NCI-H1930 (cell line): ENCODE measurements at places on chromosomes 13 and 19.

DNA sequence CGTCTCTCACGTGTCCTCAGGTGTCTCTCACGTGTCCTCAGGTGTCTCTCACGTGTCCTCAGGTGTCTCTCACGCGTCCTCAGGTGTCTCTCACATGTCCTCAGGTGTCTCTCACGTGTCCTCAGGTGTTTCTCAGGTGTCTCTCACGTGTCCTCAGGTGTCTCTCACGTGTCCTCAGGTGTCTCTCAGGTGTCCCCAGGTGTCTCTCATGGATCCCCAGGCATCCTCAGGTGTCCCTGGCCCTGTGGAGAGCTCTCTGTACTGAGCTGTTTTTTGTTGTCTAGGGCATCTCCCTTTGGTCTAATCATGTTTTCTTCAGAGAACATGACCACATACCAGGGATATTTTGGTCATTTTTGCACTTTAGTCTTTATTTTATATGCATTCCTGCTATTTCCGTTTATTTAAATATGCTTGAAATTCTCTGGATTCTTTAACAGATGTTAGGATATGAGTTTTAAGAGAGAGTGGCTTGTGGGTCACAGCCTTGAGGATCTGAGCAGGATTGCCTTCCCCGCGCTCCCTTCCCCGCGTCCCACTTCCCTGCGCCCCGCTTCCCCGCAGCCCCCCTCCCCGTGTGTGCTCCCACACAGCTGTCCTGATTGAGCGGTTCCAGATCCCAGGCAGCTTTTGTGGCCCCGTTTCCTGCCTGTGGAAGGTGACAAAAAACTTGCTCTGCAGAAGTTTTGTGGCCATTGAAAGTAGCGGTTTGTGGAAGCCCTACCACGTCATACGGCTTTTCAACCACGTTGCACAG, 31.9 kb downstream of the ATP4B start:
- no peak for DNase-seq

GRCh38 chr19:55216461-55217198, 7.3 kb upstream of the PTPRH start:
- peak; percentile 94 for DNase-seq

- DNase-seq, result no peak
These were observed 4.8 kb upstream of the LGALS7B start for GRCh38 chr19:38784224-38784623.

- DNase-seq, result no peak
These were observed 73.6 kb upstream of the SIAH3 start for GRCh38 chr13:45925151-45925550.

DNA sequence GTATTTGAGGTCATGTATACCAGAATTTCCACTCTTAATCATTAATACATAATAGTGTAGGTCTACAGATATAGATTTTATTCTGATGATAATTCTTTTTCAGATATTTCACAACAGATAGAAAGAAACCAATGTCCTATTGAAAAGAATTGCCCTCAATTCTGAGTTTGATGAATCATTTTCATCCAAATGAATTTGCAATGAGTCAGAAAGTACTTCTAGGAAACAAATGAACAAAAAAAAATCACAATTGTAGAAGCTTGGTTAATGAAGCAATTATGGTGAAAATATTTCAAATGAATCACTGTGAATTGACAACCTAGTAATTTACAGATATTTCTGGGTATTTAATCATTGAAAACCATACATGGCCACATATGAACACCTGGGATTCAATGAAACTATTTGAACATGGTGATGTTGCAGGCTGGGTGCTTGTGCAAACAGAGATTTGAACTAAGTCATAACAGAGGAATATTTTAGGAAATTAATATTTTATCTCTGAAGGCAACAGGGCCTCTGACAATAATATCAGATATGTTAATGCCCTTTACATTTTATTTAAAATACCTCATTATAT, 360.9 kb downstream of the SLITRK5 start:
- DNase-seq, result no peak

DNA sequence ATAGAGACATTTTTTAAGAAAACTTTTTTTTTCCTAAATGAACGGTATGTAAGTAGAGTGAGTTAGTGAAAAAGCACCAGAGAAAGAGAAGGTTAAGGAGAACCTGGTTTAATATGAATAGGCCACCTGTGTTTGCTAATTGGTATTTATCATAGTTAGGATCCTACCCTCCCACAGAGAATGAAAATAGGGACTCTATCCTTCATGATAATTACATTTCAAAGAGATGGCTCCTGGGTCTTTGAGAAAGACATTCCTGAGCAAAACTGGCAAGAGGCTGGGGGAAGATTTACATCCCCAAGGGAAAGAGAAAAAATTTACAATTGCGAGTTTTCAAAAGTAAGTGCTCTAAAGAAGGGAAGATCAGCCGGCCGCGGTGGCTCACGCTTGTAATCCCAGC, 1284.5 kb downstream of the SLITRK1 start:
- DNase-seq, result no peak

DNA sequence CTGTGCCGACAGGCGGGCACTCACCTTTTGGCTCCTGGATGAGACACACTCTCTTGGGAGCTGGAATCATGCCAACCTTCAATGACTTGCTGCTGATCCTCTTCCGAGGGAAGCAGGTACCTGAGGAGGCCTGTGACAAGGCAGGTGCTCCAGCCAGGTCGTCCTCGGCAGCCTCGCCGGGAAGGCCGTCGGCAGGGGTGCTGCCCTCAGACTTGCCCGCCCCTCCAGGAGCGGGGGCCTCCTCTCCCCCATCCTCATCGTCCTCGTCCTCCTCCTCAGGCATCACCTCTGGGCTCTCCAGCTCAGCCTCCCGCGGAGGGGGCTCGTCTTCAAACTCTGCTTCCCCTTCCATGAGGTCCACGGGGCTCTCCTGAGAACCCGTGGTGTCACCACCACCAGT, 29.2 kb downstream of the SUGP2 start:
- no peak for DNase-seq

GRCh38 chr13:73721571-73721970, 412.6 kb downstream of the KLF12 start:
- no peak for DNase-seq

DNA sequence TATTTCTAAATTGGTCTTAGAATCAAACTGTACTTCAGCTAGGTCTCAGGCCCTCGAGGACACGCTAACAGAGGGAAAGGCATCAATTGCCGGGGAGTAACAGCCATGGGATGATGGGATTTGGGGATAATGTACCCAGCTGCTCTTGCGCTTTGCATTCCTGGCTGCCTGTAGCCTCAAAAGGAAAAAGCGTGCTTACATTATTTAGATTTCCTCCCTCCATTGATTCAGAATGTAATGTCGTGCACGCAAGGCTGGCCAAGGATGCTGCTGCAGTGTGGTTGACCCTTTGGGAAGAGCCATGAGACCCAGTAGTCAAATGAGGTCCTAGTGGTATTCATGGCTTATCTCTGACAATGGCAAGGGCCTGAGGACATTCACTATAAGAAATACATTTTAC, 95.1 kb downstream of the SLC7A1 start:
- DNase-seq, result no peak

GRCh38 chr19:15640294-15640903, at the start of gene CYP4F3:
Gene CYP4F3 (plus strand): TSS chr19:15640897. CDS start chr19:15641416, 519 bp downstream.
- no peak for DNase-seq

DNA sequence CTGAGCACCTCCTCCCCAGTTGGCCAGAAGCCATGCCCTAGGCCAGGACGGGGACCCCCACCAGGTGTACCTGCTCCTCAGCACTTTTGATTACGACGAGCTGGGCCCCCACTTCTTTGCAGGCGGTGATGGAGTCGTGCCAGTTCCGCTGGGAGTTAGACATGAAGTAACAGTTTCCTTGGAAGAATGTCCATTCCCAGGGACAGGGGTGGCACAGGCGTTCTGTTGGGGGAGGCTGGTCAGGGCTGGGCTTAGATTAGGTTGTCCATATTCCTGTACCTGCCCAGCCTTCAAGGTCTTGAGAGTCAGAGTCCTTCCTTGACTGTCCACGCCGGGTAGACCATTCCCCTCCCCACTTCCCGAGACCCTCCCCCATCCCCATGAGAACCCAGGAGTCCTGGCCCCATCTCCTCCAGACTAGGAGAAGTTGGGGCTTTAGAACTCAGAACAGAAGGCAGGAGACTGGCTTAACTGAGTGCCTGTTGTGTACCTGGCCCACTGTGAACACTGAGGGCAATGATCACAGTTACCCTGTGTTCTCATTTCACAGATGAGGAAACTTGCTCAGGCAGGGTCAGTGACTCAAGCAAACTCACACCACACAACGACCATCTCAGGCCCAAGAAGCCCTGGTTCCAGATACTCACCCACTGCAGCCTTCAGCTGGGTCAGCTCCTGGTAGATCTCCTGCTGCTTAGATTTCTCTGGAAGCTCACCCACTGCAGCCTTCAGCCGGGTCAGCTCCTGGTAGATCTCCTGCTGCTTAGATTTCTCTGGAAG, 2.3 kb downstream of the CD209 start:
- DNase-seq, result no peak

DNA sequence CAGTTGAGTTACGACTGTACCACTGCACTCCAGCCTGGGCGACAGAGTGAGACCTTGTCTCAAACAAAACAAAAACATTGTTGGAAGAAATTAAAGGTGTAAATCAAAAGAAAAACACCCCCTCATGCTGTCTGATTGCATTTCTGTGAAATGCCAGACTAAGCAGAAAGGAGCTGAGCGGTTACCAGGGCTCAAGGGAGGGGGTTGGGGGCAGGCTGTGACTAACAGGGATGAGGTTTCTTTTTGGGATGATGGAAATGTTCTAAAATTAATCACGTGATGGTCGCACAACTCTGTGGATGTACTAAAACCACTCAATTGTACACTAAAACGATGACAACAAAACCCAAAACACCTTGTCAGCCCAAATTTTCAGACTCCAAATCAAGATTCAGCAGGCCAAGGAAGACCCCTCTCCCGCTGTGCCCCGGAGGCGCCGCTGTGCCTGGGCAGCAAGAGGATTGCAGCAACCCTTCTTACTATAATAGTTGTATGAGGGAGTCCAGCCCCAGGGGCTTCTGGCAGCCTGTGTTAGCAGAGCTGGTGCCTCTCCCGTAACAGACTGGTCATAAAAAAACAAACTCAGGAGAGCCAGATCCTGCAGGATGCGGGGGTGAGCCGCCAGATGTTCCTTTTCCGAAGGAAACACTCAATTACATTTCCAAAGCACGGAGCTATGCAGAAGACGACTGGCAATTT, 20.9 kb downstream of the CAPS start:
- DNase-seq, result no peak

GRCh38 chr13:109126891-109127641, 497.7 kb downstream of the MYO16 start:
- DNase-seq, result no peak

DNA sequence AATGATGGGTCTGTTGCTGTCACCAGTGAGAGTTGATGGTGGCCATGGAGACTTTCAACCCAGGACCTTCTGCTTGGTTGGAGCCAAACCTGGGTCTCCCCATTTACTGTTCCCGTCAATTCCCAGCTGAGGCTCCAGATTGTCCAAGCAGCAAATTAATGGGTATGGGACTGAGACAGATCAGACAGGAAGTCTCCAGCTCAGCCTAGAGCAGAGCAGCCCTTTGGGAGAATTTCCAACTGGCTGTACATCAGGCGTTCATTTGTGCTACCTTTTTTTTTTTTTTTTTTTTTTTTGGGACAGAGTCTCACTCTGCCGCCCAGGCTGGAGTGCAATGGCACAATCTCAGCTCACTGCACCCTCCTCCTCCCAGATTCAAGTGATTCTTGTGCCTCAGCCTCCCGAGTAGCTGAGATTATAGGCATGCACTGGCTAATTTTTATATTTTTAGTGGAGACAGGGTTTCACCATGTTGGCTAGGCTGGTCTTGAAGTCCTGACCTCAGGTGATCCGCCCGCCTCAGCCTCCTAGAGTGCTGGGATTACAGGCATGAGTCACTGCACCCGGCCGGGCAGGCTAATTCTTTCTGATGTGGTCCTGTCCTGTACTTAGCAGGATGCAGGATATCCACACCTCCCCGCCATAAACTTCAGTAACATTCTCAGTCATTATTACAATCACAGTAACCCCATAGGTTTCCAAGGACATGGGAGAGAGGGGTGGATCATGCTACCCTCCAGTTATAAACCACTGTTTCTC, 9.3 kb downstream of the MAP3K10 start:
- no peak for DNase-seq

DNA sequence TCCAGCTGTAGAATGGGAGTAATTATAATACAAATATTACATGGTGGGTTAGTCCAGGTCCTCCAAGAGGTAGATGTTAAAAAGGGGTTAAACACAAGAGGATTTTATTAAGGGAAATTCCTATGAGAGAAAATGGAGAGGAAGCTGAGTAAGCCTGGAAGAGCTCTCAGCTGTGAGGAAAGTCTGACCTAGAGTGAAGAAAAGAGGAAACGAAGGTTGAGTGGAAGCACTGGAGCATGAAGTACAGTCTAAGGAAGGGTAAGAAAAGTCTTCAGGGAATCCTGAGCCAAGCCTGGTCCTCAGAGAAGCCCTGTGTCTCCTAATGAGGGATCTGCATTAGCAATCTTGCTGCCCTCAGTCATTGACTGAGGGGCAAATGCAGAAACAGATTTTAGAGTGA, 506.2 kb downstream of the GPC5 start:
- no peak for DNase-seq

DNA sequence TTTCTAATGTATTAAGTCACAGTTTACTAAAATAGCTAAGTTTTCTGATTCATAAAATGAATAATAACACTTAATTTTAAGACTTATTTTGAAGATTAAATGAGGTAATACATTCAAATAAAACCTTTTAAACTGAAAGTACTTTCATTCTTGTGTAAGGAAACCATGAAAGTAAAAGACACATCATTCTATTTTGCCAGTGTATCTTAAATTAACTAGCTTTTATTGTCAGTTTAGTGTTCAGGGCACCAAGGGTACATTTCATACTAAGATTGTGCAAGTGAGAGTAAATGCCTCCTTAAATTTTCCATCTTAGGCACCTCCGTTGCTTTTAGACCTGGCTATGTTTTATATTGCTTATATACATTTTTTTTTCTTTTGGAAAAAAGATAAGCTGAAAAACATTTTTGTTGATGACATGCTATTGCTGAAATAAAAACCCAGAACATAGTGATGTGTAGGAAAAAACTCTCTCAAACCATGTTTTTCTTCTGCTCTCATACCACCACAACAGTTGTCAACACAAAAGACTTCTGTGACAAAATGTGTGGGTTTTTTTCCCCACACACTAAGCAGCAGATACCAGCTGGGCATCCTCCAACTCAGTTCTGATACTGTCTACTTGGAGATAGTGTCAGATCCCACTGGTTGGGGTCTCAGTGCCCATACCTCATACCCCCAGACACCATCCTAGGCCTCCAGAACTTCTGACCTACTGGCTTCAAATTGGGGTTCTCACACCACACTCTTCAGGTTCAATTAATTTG, 30.7 kb upstream of the LPAR6 start:
- DNase-seq, result no peak

GRCh38 chr13:75797239-75797638, 161.1 kb downstream of the LMO7 start:
- DNase-seq, result no peak

DNA sequence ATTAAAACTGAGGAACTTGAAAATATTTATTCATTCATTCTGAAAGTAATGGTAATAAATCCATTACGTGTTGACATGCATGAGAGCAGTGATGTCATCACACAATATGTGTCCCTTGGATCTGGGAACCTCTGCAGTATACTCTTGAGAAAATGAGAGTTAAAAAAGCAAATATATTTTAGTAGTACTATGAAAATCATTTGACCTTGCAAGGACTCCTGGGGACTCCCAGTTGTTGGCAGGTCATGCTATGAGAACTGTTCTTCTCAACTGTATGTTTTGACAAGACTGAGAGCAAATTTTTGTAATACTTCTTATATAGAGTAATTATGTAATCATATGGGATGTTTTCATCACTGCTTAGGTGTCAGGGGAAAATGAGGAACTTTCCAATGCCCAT, 249.4 kb downstream of the PCCA start:
- DNase-seq, result no peak
